ENCODE measurements at places on chromosomes 2 and 18.
A peak's percentile ranks its signal among the peaks of the same experiment; 100 is the strongest.

DNA sequence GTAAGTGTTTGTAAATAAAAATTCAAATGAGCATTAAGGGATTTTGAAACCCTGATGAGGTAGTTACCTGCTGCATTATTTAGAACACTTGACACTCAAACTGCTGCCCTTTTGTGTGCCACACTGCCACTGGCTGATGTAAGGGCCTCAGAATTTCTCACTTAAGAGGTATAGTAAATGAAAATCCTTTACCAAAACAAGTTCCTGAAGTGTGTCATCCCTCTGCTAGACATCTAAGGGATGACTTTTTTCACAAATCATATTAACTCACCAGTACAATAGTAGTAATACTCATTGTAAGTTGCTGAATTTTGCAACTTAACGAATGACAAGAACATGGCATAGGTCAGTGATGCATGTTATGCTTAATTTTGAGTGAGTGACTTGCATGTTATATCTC, 274.9 kb upstream of the UBE2E3 start:
- DNase-seq: no peak

DNA sequence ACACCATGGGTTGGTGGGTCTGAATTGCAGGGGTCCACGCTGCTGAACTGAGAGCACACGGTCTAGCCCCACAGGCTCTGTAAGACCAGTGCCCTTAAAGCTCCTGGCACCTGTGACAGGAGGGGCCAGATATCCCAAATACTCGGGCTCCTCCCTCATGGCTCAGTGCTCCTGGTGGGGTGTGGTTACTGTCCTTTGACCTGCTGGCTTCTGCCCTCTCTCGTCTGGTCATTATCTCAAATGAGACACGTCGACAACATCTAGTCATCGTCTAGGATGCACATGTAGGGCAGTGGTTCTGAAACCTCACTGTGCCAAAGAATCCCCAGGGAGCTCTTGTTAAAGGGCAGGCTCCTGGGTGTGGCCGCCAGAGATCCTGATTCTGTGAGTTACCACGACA, 258.4 kb downstream of the LOXHD1 start:
- no peak for DNase-seq

- DNase-seq: no peak
These were observed 258.6 kb downstream of the CTNNA2 start for GRCh38 chr2:79771493-79771892.

DNA sequence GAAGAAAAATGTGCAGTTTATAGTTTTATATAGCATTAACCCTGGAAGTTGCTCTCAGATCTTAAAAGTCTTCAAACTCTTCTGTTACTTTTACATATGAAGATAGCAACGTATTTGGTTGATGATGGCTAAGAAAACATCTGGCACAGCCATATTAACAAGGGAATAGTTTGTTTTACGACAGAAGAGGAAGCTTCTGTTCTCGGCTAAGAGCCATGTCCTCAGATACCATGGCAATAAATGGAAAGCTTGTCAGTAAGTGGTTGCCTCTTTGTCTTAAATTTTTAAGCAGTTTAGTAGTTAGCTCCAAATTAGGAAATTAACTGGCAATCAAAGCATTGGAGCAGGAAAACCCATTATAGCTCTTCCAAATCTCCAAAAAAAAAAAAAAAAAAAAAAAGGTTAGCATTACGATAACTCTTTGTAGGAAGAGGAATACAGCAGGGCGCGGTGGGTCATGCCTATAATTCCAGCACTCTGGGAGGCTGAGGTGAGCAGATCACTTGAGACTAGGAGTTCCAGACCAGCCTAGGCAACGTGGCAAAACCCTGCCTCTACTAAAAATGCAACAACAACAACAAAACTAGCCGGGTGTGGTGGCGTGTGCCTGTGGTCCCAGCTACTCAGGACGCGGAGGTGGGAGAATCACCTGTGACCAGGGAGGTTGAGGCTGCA, 4.5 kb upstream of the STON1 start:
- no peak for DNase-seq

DNA sequence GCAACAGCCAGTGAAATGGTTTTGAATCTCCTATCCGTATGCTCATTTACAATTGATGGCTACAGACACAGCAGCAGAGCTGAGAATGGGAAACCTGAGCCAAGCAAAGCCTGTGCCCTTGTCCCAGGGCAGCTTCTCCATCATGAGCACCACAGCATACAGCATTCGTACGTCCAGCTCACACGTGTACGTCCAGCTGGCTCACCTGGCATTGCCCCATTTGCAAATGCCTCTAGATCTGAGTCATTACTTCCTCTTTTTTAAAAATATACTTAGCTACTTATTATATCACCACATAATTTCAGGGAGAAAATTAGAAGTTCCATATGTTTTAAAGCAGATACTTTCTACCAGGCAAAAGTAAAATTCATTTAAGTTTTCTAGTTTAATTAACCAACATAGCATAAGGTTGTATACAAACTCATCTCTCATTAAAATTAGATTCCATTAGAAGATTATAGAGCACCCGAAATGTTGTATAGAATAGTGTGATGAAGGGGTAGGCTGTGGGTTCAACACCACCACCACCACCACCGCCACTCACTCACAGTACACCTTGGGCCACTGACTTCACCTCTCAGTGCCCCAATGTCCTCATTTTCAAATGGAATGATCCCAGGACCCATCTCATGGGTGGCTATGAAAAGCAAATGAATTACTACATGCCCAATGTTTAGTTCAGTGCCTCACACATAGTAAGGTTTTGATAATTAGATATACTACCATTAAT, 31.4 kb upstream of the TMEM177 start:
- no peak for DNase-seq

DNA sequence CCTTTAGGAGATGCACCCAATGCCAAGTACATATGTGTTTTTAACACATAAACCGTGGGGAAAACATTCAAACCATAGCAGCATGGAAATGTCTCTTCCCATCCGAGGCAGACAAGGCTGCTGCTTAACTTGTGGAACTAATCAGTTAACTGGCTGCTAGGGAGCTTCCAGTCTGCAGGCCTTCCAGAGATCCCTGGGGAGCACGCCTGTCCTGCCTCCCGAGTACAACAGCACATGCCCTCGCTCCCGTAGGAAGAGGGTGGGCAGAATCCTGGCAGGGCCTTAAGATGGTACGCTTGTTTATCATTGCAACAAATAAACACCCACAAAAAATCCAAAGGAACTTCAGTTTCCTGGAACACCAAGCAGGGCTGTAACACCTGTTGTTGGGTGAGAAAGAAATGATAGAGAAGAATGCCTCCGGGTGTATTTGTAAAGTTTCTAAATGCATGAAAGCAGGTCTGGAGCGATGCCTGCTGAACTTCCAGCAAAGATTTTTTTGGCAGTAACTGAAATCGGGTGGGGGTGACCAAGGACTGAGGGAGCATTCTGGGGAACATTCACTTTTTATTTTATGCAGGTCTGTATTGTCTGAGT, 56.2 kb downstream of the EDAR start:
- no peak for DNase-seq

DNA sequence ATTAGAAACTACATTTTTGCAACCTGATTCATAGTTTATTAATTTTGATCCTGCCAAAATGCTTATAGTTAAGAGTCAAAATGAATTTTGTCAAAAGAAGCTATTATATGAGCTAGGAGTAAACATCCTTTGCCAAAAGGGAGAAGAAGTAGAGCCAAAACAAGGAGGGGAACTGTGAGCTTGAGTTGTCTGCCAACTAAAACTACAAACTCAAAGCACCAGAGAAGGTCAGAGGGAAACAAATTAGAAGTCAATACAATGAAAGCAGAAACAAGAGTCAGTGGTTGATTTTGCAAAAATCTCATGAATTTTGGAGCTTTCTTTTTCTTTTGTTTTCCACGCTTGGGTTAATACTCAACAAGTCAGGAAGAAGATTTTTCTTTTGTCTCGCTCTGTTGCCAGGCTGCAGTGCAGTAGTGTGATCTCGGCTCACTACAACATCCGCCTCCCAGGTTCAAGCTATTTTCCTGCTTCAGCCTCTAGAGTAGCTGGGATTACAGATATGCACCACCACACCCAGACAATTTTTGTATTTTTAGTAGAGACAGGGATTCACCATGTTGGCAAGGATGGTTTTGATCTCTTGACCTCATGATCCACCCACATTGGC, 508.5 kb downstream of the RIT2 start:
- no peak for DNase-seq

DNA sequence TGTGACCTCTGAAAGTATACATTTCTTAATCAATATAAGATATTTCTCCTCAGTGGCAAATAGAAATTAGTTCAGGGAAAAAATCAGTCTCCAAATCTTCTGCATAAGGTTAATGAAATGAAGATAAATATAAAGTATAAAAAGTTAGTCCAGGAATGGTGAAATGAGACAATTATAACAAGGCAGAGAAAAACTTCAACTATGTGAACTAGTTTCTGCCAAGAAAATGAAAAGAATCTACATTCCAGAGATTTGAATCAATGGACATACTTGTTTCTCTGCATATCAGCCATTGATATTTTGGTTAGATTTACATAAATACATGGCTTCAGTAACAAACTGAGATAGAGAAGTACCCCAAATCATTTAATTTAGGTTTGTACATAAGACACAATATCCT, 249.0 kb downstream of the EXOC6B start:
- DNase-seq: no peak

- no peak for DNase-seq
These were observed 408.7 kb upstream of the KCNH7 start for GRCh38 chr2:163247156-163247846.

DNA sequence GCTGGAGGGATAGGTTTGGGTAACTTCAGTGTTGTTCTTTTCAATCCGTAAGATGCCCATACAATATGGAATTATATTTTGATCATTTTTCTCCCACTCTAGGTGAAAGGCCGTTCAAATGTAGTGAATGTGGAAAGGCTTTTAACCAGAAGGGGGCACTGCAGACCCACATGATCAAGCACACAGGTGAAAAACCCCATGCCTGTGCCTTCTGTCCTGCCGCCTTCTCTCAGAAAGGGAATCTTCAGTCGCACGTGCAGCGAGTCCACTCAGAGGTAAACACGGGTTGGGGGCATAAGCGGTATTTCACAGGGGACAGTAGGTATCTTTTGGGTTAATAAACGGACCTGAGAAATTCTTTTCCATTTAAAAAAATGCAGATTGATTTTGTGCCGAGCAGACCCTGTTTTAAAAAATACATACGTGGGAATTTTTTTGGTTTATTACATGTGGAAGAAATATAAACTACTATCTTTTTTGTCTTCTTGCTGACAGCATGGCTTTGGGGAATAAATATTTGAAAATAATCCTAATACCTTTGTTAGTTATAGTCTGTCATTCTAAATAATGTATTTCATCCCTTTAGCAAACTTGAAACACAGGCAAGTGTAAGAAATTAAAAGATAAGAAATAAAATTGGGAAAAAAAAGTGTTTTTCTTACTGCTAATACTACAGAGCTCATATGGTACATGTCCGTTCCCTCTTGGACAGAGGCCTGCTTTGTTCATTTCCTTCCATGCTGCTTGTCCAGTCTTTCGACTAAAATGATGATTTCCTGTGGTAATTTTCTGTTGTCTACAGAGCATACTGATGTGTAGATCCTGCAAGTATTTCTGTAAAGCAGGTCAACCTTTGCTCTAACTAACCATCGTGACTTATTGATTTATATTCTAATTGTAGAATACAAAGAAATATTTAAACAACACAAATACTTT, 53.3 kb downstream of the ZNF236 start:
- DNase-seq: peak; percentile 51

- peak; percentile 60 for DNase-seq
These were observed 124.2 kb upstream of the ITGB6 start for GRCh38 chr2:160324161-160324800.

- peak; percentile 43 for DNase-seq
These were observed 91.0 kb downstream of the PLB1 start for GRCh38 chr2:28586867-28587266.

GRCh38 chr2:106054880-106055655, 139.0 kb downstream of the UXS1 start:
- DNase-seq: no peak

GRCh38 chr2:113723411-113723810, 33.0 kb downstream of the SLC35F5 start:
- no peak for DNase-seq

GRCh38 chr2:149765636-149766035, 178.1 kb upstream of the MMADHC start:
- DNase-seq: no peak

- DNase-seq: no peak
These were observed 183.4 kb upstream of the CDH7 start for GRCh38 chr18:65567372-65567771.

DNA sequence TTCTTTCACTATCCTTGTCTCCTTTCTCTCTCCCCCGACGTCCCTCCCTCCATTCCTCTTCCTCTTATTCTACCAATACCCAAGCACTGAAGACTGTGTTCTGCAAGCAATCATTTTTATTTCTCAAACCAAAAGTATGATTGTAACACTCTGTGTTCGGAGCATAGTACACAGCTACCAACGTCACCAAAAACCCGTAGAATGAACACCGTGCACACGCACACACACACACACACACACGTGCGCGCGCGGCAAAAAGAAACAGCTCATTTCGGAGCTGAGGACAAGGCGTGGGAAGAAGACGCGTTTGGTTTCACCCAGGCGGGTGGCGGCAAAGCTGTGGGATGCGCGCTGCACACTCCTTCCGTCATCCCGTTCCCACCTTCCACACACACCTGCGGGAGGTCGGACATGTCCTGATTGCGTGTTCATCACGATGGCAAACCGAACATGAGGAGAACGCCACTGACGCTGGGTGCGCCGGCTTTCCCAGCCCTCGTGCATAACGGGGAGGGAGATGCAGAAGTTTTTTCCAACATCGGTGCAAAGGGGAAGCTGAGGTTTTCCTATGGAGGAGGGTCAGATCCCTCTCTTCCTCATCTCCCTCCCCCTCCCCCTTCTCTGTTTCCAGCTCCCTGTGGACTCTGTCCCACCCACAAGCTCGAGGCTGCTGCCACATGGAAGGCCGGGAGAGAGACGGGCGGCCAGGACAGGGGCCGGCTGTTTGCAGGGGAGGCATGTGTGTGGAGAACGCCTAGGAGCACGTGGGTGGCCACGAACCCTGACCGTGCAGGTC, 20.4 kb downstream of the MBP start:
- DNase-seq: no peak

DNA sequence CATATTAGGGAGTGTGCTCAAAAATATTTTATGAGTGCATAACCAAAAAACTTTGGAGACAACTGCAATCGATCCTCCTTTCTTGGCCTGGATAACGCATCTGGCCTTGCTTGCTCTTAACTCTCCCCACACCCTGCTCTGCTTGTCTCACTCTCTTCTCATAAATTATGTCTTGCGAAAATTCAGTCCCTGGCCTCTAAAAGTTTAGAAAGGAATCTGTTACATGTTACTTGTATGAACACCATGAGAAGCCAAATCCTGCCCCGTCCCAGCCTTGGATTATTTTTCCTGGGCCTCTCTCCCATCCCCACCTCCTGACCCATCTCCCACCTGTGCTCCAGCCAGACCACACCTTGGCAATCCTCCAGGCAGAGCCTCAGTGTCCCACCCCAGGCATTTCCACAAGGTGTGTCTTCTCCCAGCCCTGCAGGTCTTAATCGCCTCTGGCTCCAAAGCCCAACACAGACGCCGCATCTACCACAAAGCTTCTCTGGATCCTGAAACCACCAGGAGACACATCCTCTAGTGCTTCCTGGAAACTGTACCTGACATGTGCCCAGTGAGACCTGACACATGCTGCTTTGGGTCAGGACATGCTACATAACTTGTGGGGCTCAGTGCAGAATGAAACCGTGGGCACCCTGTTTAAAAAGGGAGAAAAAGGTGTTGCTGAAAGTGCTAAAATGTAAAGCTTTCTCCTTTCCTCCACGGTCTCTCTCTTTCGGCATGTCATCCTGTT, 99.6 kb upstream of the ST3GAL5 start:
- no peak for DNase-seq

- no peak for DNase-seq
These were observed 113.5 kb downstream of the KCTD1 start for GRCh38 chr18:26434887-26435286.

- peak; percentile 75 for DNase-seq
These were observed 33.1 kb downstream of the ARL4C start for GRCh38 chr2:234463626-234464290.
